Endothelial cell of umbilical vein (primary cell): ENCODE measurements at places on chromosomes 4 and X. TPM values are rescaled to one million over a fixed set of nuclear protein-coding genes. Genes with fewer than 3 reads are reported as not detected.

GRCh38 chr4:147739239-147739823, 7.4 kb downstream of the ARHGAP10 start:
- no peaks in the 10 kb centered on the region for H3K36me3 ChIP-seq
- no peak overlapping the region for H3K4me3 ChIP-seq
- H3K27me3 ChIP-seq: no peaks in the 10 kb centered on the region
- DNase-seq: no peak
- peaks cover 24% of the 10 kb centered on the region for H3K4me1 ChIP-seq
- no peak overlapping the region for H3K27ac ChIP-seq

Gene FAAH2
- total RNA-seq: 0.15 and 0.28 TPM in 2 replicates

Gene SSX1
- not detected in 2 replicates for total RNA-seq

- no peaks in the 10 kb centered on the region for H3K27me3 ChIP-seq
- H3K36me3 ChIP-seq: no peaks in the 10 kb centered on the region
- H3K27ac ChIP-seq: no peak overlapping the region
- H3K4me3 ChIP-seq: no peak overlapping the region
- H3K4me1 ChIP-seq: no peaks in the 10 kb centered on the region
Observed at GRCh38 chr4:153553819-153554170, 87.6 kb downstream of the TMEM131L start.

Gene CCDC110
- total RNA-seq: 0.28 and 0.71 TPM in 2 replicates

Gene SPIN2A
- 0.75 and 0.76 TPM in 2 replicates for total RNA-seq

Gene BEX5
- not detected in 2 replicates for total RNA-seq

- H3K27me3 ChIP-seq: no peaks in the 10 kb centered on the region
- H3K36me3 ChIP-seq: no peaks in the 10 kb centered on the region
- H3K27ac ChIP-seq: no peak overlapping the region
- H3K4me1 ChIP-seq: no peaks in the 10 kb centered on the region
Observed at GRCh38 chrX:144681501-144681900, 565.8 kb upstream of the SPANXN1 start.

DNA sequence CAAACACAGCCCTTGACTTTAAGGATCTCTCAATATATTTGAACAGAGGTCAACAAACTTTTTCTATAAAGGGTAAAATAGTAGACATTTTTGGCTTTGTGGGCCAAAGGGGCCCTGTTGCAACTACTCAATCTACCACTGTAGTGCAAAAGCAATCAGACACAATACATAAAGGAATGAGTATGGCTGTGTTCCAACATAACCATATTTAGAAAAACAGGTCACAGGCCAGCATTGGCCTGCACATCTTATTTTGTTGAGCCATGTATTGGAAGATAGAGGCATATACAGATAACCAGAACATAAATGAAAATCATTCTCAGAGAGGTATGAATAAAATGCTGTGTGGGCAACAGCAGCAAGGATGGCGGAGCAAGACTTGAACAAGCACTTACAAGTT, 49.8 kb downstream of the MID1 start:
- H3K27ac ChIP-seq: no peak overlapping the region
- peaks cover 18% of the 10 kb centered on the region for H3K4me1 ChIP-seq
- H3K4me3 ChIP-seq: no peak overlapping the region
- peaks cover 5% of the 10 kb centered on the region for H3K36me3 ChIP-seq
- no peaks in the 10 kb centered on the region for H3K27me3 ChIP-seq
